ENCODE measurements at places on chromosomes 12 and 14.

DNA sequence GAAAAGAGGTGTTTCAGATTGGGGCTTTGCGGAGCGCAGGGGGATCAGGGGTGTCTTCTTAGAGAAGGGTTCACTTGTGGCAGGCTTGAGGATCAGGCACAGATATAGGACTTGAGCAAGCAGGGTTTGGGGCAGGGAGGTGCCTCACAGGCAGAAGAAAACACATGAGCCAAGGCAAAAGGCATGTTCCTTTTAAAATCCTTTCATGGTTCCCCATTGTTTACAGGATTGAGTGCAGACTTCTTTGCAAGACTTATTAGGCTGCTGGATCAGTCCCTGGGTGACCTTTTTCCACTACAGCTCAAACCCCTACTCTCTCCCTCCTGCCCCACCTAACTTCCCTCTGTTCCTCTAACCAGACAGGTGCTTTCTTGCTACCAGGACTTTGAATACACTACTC lies 19.7 kb downstream of the HSPB8 start:
- no peak for DNase-seq

GRCh38 chr12:118900993-118901392 lies 80.3 kb upstream of the SRRM4 start:
- no peak for DNase-seq

GRCh38 chr12:57157588-57158173 lies 10.3 kb upstream of the LRP1-AS start:
- peak; percentile 86 for DNase-seq

- DNase-seq, result no peak
These were observed 78.6 kb downstream of the CLMN start for GRCh38 chr14:95240859-95241813.

DNA sequence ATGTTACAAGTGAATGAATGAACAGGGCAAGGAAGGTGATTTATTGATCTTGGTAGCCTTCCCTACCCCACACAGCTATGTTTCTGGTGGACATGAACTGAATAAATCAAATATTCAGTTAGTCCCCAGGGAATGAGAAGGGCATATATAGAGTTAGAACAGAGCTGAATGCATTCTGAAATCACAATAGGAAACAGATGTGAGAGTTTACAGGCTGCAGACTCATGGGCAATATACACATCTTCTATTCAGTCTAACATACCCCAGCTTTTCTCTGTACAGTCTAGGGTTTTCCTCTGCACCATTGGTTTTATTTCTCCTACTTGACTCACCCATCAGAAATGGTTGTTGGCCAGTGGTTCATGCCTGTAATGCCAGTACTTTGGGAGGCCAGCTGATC lies 7.3 kb upstream of the STX2 start:
- no peak for DNase-seq

DNA sequence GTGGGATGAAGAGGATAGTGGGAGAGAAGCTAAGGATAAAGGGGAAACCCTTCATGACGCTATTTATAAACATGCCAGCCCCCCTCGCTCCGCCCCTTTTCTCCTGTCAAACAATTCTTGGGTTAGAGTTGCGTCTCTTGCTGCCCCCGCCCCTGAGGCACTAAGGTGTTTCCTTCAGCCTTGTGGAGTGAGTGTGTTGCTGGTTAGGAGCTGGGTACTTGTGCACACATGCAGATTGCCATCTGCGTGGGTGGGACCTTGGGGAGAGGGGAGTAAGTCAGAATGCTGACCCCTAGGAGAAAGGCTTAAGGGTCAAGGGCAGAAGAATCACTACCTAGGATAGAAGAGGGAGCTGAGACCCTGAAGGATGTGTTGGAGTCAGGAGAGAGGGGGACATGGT lies 5.4 kb downstream of the FOXJ2 start:
- no peak for DNase-seq

GRCh38 chr14:74848768-74849167 lies 27.2 kb downstream of the PROX2 start:
- no peak for DNase-seq

DNA sequence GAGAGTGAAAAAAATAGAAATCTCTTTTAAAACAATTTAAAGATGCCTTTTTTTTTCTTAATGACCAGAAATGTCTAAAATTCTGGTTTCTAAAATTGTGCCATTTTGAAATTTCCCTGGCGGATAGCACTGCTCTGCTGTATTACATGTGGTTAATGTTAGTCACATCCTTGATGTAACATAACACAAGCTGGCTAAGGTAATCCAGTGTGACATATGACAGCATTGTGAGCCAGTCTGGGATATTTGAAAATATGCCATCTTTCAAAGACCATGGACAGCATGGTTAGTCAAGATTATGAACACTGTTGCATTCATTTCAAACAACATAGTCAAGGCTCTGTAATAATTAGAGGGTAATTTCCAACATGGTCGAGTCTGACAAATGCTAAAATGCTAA lies 133.2 kb downstream of the ALX1 start:
- no peak for DNase-seq

DNA sequence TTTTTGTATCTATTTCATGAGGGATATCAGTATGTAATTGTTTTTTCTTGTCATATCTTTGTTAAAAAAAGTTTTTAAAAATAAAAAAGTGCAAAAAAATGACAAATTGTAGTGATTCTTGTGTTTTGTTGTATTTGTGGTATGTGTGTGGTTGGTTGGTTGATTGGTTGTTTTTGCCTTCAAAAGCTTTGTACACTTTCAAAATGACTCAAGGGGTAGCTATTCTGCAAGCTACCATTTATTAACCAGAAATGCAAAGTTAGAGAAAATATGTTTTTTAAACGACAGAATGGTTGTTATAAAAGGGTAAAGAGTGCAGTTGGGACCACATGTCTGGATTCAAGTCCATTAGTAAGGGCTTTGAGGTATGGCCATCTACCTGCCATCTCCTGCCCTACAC lies 119.3 kb downstream of the SLC35F4 start:
- DNase-seq, result no peak

GRCh38 chr12:109709401-109709991 lies 4.1 kb upstream of the FAM222A start:
- no peak for DNase-seq

DNA sequence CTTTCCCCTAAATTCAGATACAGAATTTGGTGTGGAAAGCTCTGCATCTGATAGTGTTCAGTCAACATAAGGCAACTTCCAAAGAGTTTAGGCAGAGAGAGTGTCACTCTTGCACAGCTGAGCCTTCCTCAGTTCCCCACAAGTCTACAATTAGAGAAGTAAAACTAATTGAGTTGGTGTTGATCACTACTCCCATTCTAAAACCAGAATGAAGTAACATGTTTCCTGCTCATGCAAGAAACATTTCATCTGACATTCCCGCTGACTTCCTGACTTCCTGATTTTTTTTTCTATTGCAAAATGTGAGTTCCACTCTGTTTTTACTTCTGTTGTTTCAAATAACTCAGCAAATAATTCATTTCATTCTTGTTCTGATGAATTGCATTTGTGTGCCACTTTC lies 271.0 kb downstream of the ALG10B start:
- DNase-seq, result no peak

GRCh38 chr12:42364692-42365091 lies 38.7 kb downstream of the PPHLN1 start:
- DNase-seq, result no peak

DNA sequence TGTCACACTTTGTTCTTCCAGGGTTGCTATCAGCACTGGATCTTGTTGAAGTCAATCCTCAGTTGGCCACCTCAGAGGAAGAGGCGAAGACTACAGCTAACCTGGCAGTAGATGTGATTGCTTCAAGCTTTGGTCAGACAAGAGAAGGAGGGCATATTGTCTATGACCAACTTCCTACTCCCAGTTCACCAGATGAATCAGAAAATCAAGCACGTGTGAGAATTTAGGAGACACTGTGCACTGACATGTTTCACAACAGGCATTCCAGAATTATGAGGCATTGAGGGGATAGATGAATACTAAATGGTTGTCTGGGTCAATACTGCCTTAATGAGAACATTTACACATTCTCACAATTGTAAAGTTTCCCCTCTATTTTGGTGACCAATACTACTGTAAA lies 23.7 kb downstream of the VTI1B start:
- DNase-seq, result no peak

DNA sequence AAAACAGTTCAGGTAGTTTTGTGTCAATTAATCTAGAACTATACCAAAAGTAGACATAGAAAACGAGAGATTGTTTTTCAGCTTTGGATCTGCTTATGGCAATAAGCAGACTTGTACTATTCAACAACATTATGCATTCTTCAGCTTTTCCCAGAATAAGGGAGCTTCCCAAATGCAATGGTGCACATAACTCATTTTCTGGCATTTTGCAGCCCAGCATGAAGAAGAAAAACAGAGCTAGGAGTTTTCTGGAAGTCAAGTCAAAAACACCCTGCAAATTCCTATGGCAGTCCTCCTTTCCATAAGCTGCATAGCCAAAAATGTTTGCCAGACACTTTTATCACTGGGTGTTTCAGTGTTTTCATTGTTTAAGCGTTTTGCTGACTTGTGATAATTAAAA lies 314.7 kb downstream of the NAV3 start:
- no peak for DNase-seq
